Renal cortical epithelial cell (primary cell): ENCODE measurements at places on chromosomes 5 and 9. TPM values are rescaled to one million over a fixed set of nuclear protein-coding genes. Genes with fewer than 3 reads are reported as not detected.

TSSK1B gene
- 0.55 TPM in 1 of 2 replicates, not detected in the other for total RNA-seq

PRXL2C gene
- total RNA-seq = 18.4 and 43.1 TPM in 2 replicates

NPR2 gene
- 13.9 and 35.6 TPM in 2 replicates for total RNA-seq

RNF180 gene
- 13.0 and 35.2 TPM in 2 replicates for total RNA-seq

PAEP gene
- total RNA-seq = not detected in 2 replicates

GPR150 gene
- total RNA-seq = 0.69 TPM in 1 of 2 replicates, not detected in the other

LRRC70 gene
- total RNA-seq = 0.52 and 1.7 TPM in 2 replicates

VLDLR gene
- total RNA-seq = 26.2 and 130 TPM in 2 replicates

CEL gene
- 0.60 TPM in 1 of 2 replicates, not detected in the other for total RNA-seq

ZNF484 gene
- total RNA-seq = 13.0 and 23.5 TPM in 2 replicates

RNF130 gene
- 29.7 and 58.5 TPM in 2 replicates for total RNA-seq

PCDHGB4 gene
- total RNA-seq = 4.9 and 12.5 TPM in 2 replicates

PTGDS gene
- total RNA-seq = 0.45 TPM in 1 of 2 replicates, not detected in the other

NPR3 gene
- total RNA-seq = 2.8 and 16.0 TPM in 2 replicates

FBN2 gene
- 24.5 and 50.9 TPM in 2 replicates for total RNA-seq

AFAP1L1 gene
- total RNA-seq = 21.9 and 30.0 TPM in 2 replicates

PCDHA6 gene
- total RNA-seq = 1.0 and 7.2 TPM in 2 replicates

NR2F1 gene
- total RNA-seq = 0.35 and 3.4 TPM in 2 replicates

TNFSF15 gene
- 1.3 and 7.3 TPM in 2 replicates for total RNA-seq

ADAMTS13 gene
- total RNA-seq = 0.52 and 6.0 TPM in 2 replicates

PCDHB4 gene
- 0.35 and 1.4 TPM in 2 replicates for total RNA-seq

TAL2 gene
- 0.30 TPM in 1 of 2 replicates, not detected in the other for total RNA-seq
